Thymus (tissue), 14 donors: ENCODE measurements at places on chromosomes 4 and X. TPM values are rescaled to one million over a fixed set of nuclear protein-coding genes. Genes with fewer than 3 reads are reported as not detected.

GRCh38 chrX:42691196-42691595 lies 86.8 kb downstream of the PPP1R2C start:
- peaks cover 5% of the 10 kb centered on the region for H3K4me1 ChIP-seq
- no peak overlapping the region for H3K4me3 ChIP-seq
- H3K36me3 ChIP-seq: no peaks in the 10 kb centered on the region
- DNase-seq: no peak
- H3K27me3 ChIP-seq: no peaks in the 10 kb centered on the region
- H3K27ac ChIP-seq: no peak overlapping the region

The ADH6 gene
- 0.09 TPM for total RNA-seq

The CPE gene
- total RNA-seq: 52.3 TPM

The MID2 gene
- total RNA-seq: 2.0 TPM
